ENCODE measurements at places on chromosomes 5 and 9.

GRCh38 chr5:169302491-169303118 lies 1.7 kb upstream of the SLIT3 start:
- peak; percentile 39 for DNase-seq

- DNase-seq: no peak
These were observed 411.3 kb downstream of the ARHGEF28 start for GRCh38 chr5:74037321-74037720.

DNA sequence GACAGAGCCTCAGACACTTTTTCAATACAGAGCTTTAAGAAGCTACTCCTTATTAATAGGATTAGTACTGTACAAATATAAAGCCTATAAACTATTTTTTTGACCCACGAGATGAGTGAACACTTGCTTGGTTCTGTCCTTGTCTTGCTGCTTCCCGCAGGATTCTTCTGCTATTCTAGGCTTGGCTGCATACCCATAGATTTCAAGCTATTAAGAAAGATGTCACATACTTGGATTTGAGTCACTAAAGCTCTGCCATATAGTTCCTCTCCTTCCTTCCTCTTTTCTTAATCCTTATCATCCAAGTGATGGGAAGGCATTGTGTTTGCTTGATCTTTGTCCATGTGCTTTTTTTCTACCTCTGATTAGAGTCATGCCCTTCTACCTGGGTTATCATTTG lies 361.2 kb upstream of the TRPC7 start:
- no peak for DNase-seq

DNA sequence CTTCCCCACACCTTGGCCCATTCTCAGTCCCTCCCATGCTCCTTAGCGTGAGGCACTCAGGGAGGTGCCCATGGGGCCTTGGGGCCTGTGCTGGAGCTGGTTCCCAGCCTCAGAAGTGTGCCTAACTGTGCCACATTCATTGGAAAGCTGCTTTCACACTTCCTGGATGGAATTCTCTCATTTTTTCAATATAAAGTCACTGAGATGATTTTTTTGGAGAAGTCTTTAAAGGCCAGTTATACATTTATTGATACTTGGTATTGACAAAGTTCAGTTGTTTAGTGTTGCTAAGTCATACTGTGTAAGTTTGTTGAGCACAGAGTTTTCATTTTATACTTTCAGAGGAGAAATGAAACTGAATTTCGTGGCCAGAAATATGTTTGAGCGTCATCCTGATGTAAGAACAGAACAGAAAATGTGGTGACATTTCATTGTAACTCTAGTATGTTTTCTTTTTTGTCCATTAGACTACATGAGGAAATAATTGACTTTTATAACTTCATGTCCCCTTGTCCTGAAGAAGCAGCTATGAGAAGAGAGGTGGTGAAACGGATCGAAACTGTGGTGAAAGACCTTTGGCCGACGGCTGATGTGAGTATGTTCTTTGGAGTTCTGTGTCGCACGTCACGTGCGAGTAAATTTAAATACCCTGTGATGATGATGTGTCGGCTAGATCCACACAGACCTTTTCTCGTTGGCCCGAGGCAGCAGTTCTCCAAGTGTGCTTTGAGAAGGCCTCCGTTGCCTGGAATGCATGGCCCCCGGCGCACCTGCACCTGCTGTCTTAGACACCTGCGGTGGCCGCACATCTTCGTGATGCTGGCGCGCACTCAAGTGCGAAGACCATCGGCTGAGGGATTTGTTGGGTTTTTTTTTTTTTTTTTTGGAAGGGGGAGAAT lies 24.1 kb downstream of the TENT4A start:
- peak; percentile 50 for DNase-seq

DNA sequence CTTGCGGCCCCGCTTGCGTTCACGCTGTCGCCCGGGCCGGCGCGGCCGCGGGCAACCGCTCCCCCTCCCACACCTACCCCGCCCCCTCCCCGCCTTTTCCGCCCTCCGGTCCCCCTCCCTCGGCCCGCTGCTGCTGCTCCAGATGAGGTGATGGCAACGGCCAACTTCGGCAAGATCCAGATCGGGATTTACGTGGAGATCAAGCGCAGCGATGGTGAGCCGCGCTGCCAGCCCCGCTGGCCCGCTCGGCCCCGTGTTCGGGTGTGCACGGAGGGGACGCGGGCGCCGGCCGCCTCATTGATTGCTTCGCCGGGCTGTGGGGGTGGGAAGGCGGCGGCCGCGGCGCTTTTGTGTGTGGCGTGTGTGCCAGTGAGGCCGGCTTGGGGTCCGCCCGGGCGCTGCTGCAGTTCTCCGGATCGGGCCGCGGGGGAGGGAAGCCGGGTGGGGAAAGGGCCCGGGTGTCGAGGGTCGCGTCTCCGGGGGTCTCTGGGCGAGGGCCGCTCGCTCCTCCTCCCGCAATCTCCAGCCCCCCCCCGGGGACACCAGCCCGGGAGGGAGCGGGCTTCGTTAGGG lies 403 bp downstream of the KIF2A start:
- DNase-seq: no peak

DNA sequence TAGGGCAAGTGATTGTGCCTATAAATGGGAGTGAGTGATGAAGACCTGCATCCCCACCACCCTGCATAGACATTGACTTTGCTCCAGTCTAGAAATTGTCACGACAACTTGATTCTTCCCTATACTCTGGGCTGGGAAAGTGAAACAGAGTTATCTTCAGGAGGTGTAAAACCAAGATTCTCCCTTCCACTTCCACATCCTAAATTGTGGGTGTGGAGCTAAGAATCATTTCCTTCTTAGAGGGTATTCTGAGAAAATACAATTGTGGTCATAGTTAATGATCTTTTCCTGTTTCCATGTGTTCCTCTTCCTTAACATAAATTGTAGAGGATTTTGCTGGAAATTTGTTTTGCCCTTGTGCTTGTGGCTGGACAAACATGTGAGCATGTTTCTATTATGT lies 96.8 kb upstream of the PJA2 start:
- no peak for DNase-seq

Data from GM12892 (cell line).